ENCODE measurements at places on chromosomes 7 and 10.

DNA sequence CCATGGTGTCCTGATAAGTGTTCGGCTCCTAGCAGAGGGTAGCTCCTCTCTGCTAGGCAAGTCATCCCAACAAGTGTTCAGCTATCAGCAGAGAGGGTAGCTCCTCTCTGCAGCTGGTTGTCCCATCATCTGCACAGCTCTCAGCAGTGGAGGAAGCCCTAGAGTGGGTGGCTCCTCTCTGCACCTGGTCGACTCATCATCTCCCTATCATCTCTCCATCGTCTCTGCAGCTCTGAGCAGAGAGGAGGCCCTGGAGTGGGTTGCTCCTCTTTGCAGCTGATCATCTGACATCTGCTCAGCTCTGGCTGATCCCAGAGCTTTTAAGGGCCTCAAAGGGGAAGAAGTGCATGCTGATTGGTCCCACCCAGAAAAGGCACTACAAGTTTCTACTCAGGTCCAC lies 199.9 kb upstream of the KMT2E start:
- no peak for DNase-seq

- no peak for DNase-seq
These were observed 54.9 kb downstream of the CLIP2 start for GRCh38 chr7:74344132-74344496.

GRCh38 chr10:70334526-70335245 lies 47.7 kb downstream of the LRRC20 start:
- DNase-seq: no peak

DNA sequence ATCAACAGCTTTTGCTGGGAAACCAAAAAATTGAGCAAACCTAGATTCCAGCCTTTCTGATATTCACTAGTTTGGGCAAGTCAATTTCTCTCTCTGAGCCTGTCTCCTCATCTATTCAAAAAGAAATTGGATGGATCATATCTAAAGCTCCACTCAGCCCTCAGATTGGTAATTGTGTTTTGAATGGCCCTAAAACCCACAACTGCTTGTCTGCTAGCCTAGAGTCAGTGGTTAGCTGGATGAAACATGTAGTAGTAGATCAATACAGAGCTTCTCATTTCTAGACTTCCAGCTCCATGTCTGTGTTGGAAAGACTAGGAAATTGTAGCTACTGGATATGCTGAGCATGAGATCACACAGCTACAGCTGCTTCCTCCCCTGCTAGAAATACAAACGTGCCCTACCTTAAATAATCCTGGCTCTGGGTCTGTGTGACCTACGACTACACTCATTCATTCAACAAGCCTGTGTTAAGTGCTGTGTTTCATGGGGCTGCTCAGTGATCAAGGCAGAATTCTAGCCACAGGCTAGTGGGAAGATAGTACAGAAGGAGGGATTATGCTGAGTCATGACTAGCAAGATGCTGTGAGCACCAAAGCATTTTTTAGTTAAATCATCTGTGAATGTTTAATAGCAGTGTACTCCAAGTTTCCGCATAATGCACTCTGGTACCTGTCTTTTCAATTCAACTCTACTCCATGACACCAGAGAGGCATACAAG lies 15.7 kb downstream of the DNTT start:
- no peak for DNase-seq

- no peak for DNase-seq
These were observed 4.7 kb upstream of the LMBR1 start for GRCh38 chr7:156897673-156898072.

GRCh38 chr10:131681122-131681521 lies 219.7 kb upstream of the PPP2R2D start:
- DNase-seq: no peak

- no peak for DNase-seq
These were observed 111.9 kb downstream of the TCERG1L start for GRCh38 chr10:131199646-131200045.

GRCh38 chr10:88792661-88793060 lies 9.9 kb upstream of the LIPM start:
- DNase-seq: no peak

- no peak for DNase-seq
These were observed 5.6 kb downstream of the PROSER2 start for GRCh38 chr10:11828682-11829284.

- no peak for DNase-seq
These were observed 69.6 kb downstream of the FOXP2 start for GRCh38 chr7:114484226-114484625.

- DNase-seq: no peak
These were observed 180.5 kb upstream of the CTBP2 start for GRCh38 chr10:125340903-125341302.

DNA sequence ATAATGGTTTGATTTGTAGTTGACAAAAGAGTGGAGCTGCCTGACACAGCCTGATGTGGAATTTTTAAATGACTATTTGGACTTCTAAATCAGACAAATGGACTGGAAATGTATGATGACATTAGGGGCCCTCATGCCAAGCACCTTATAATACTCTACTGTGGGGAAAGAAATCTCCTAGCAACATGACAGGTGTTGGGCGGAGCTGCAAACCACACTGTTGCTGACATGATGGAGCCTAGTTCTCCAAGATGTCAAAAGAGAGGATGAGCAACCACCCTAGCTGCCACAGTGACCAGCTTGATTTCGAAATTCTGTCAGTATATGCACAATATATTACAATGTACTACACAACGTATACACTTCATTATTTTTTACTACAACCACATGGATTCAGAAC lies 65.8 kb downstream of the RHOBTB1 start:
- no peak for DNase-seq

- DNase-seq: no peak
These were observed 76.9 kb downstream of the COBL start for GRCh38 chr7:51239691-51240090.

DNA sequence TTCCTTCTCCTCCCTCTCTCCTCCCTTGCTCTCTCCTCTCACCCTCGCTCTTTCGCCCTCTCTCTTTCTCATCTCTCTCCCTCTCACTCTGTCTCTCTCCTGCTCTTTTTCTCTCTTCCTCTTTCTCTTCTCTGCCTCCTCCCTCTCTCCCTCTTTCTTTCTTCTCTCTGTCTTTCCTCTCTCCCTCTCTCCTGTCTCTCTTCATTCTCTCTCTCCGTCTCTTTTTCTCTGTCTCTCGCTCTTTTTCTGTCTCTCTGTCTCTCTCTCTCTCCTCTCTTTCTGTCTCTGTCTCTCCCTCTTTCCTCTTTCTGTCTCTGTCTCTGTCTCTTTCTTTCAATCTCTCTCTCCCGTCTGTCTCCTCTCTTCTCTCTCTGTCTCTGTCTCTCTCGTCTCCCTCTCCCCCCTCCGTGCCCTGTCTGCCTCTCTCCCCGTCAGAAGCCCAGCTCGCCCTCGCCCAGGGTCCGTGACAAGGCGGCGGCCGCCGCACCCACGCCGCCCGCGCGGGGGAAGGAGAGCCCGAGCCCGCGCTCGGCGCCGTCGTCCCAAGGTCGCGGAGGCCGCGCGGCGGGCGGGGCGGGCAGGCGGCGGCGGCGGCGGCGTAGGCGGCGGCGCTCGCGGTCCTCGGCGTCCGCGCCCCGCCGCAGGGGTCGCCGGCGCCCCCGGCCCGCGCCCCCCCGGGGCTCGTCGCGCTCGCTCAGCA lies 21.3 kb upstream of the HSPB1 start:
- no peak for DNase-seq

GRCh38 chr10:50552771-50553535 lies 70.8 kb downstream of the SGMS1 start:
- DNase-seq: no peak

All from stimulated activated CD8-positive, alpha-beta memory T cell treated with anti-CD3 and anti-CD28 coated beads, Interleukin-4, amount 100 ng/mL, for 24 hours (primary cell).